ENCODE measurements at places on chromosomes 3 and 15. TPM values are rescaled to one million over a fixed set of nuclear protein-coding genes. Genes with fewer than 3 reads are reported as not detected.

DNA sequence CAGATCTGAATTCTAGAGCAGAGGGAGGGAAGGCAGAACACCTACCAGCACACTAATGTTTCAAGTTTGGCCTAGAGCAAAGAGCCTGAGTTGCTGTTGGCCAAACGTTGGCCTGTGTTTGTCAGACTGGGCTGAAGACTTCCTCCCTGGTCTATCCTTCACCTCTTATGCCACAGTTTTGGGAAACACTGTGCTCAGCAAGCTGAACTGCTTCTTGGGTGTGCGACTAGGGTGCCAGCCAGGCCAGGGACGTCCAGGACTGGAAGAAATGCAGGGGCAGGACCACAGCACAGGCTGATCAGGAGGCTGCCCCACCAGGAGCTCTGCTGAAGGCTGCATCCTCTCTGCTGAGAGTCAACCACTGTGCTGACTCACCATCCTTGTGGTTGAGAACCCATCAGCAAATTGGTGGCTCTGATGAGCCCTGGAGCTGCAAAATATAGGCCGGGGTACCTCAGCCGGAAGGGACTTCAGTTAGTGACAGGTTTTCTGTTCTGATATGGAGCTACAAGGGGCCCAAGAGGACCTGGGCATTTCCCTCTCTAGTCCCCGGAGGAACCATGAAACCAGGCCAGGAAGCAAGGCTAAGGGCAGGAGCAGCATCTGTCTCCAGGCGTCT, 131.6 kb upstream of the RASGRP1 start:
- no peak for DNase-seq

- no peak for DNase-seq
Measured at GRCh38 chr15:39589193-39589814, 8.4 kb downstream of the THBS1 start.

The CDCP1 gene
- 30.7 TPM for total RNA-seq

DNA sequence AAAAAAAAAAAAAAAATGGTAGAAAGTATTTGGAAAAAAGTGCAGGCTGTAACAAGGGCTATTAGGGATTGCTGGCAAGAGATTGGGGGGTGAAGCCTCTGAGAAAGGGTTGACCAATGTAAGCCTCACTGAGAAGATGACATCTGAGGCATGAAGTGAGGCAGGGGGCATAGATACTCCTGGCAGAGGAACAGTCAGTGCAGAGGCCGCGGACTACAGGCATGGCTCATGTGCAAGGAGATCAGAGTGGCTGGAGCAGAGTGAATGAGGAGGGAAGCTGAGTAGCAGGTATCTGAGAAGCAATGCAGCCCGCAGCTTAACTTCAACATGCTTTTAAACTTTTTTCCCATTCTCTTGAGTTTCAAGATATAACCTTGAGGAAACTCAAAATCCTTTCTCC, 5.4 kb downstream of the FBXL22 start:
- no peak for DNase-seq

DNA sequence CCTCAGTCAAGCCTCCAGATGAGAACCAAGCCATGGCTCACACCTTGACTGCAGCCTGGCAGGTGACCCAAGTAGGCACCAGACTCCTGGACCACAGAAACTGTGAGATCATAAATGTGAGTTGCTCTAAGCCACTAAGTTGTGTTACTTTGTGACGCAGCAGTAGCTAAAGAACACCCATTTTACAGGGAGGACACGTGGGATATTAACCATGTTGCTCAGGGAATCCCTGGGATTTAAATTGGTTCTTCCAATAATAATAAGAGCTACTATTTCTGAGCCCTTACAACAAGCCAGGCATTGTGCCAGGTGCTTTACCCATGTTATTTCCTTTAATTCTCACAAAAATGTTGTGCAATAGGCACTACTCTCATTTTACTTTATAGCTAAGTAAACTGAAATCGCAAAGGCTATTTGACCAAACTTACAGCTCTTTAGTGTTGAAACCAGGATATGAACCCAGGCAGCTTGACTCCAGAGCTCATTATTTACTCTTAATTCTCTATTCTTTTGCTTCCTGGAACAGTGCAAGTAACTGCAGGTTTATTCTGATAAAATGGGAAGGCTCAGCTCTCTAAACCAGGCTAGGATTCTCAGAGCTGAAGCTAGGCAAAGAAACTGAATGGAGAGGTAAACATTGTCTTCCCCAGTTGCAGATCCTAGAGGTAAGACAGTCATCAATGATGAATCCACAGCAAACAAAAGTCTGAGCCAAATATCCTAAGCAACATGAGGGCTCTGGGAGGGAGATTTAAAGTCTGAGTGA, 294.4 kb downstream of the KBTBD8 start:
- DNase-seq: no peak

DNA sequence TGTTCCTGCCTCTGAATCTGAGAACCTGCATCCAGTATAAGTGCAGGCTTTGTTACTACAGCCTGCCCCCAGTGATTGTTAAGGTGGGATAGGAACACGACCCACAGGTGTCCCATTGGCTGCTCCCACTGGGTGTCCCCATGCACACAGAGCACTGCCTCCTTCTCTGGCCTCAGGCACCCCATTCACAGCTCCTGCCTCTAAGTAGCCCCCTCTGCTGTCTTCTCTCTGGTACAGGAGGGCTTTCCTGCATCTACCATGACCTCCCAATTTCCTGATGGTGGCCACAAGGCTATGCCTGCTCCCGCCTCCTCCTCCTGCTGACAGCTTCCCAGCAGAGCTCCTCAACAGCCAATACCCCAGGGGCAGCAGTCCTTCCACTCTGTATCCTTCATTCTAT, 238.6 kb upstream of the TMC3 start:
- DNase-seq: no peak

GRCh38 chr3:15932348-15933300, 134.8 kb upstream of the ANKRD28 start:
- DNase-seq: no peak

GRCh38 chr3:55965776-55966175, 478.7 kb upstream of the WNT5A start:
- DNase-seq: no peak

The ROPN1 gene
- total RNA-seq: not detected

GRCh38 chr3:72903004-72903403, 15.2 kb downstream of the GXYLT2 start:
- DNase-seq: no peak

Data from omental fat pad (tissue), 4 donors.